ENCODE measurements at places on chromosomes 11 and 22.
A peak's percentile ranks its signal among the peaks of the same experiment; 100 is the strongest.

DNA sequence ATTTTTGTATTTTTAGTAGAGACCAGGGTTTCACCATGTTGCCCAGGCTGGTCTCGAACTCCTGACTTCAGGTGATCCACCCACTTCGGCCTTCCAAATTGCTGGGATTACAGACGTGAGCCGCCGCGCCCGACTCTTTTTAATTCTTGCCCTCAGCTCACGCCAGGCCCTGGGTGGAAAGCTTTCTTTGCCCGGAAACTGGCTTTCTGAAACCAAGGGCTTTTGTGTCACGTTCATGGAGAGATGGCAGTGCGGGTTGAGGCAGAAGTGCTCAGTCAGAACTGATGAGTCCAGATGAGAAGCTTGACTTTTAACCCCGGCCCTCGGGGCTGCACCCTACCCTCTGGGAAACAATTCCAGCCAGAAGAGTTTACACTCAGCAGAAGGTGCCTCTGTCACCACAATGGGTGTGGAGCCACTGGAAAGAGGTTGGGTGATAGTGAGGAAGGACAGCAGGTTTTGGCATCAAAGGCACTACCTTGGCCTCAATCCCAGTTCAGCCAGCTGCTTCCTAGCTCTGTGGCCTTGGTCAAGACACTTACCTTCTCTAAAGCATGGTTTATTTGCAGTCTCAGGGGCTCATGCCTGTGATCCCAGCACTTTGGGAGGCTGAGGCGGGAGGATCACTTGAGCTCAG lies 890 bp upstream of the ARFGAP3 start:
- DNase-seq, result no peak

- DNase-seq, result no peak
Observed at GRCh38 chr11:22234743-22235142, 41.9 kb downstream of the ANO5 start.

DNA sequence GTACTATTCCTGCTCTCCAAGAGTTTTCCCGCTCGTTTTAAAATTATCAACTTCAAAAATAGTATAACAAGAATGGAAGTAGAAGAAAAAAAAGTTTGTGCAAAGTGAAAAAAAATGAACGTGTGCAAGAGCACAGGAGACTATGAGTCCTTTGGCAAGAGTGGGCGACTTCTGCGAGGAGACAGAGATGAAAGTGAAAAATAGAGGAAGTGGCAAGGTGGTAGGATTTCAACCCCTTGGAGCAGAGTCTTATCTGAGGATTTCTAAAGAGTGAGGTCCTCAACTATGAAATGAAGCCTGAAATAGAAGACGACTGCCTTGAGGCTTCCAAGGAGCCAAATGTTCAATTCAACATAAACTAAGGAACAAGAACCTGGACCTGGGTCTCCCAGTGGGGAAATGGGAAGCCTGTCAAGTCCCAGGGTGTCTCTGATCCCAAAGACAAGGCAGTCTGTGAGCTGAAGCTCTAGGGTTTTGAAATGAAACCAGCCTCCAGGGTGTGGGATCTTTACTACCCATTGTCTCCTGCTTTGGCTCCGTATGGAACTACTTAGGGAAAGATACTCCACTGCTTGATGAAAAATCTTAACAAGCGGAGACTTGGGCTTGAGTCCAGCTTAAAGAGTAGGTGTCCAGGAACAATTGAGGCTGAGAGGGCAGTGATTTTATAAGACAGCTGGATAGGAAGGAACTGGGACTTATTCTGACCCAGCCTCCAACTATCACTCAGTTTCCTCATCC lies 4.8 kb downstream of the P4HA3 start:
- peak; percentile 83 for DNase-seq

- peak; percentile 52 for DNase-seq
Observed at GRCh38 chr11:13669544-13670488, 1.3 kb downstream of the FAR1 start.

DNA sequence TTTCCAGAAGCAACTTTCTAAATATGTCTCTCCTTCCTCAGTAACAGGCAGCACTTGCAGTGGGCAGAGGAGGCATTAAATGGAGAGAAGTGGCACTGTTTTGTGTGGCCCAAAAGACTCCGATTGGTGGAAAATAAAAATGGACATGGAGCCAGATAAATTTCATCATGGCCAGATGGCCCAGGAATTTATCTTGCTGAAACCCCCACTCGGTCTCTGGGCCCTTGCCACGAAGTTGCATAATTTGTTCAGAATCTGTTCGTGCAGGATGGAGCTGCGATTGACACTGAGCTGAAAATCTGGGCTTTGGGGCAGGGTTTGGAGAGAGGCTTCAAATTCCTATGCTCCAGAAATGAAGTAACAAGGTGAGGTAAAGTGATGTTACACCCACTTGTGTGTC lies 65.5 kb downstream of the C11orf91 start:
- no peak for DNase-seq

GRCh38 chr22:33090836-33091235 lies 32.7 kb upstream of the SYN3 start:
- no peak for DNase-seq

GRCh38 chr11:13440100-13440855 lies 22.7 kb downstream of the BTBD10 start:
- DNase-seq, result peak; percentile 76

DNA sequence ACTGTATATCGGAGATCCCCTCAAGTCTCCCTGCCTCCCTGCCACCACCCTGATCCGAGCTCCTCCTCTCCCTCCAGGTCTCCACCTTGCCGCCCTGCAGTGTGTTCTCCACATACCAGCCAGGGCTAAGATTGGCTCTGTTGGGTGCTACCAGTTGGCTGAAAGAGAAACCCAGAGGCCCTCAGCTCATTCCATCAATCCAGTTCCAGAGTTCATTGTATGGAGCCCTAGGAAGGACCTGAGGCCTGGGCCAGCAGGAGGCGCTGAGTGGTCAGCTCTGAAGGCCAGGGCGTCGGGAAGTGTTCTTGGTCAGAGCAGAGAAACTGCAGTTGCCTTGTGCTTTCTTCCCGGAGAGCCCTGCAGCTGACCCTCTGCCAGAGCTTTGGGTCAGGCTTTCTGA lies 2.2 kb upstream of the TOP3B start:
- DNase-seq, result peak; percentile 86

- no peak for DNase-seq
Observed at GRCh38 chr11:73269459-73270015, 2.6 kb upstream of the P2RY6 start.

GRCh38 chr22:46352276-46352675 lies 16.8 kb downstream of the TRMU start:
- no peak for DNase-seq

- peak; percentile 4 for DNase-seq
Observed at GRCh38 chr11:35390737-35391682, 28.3 kb downstream of the SLC1A2 start.

GRCh38 chr11:64318766-64319761 lies 1.1 kb downstream of the PRDX5 start:
- DNase-seq, result peak; percentile 49

- DNase-seq, result no peak
Observed at GRCh38 chr11:25068451-25068850, 571.6 kb downstream of the LUZP2 start.

DNA sequence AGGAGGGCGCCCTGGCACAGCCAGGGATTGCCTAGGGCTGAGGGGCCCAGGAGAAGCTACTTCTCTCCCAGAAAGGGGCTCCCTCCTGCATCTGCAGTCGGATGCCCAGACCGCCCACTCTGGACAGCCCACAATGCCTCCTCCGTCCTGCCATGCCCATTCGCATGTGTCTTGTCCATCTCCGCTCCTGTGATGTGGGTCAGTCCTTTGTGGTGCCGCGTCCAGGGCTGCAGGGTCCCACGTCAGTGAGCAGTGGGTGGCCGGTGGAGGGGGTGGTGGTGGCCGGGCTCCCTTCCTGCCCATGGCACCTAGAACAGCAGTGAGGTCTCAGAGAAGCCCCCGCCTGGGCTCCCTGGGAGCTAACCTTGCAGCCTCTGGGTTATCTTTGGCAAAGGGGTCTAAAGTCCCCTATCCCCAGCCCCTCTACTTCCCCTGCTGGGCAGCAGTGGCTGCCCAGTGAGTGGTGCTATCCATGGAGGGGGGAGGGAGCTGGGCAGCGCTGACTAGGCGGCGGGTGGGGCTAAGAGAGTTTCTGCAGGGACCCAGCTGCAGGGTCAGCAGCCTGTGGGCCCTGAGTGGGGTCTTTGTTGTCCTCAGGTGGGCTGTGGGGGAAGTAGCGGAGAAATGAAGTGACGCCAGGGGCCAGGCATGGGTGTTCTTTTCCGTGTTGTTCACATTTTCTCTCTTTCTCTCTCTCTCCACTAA lies 41.1 kb downstream of the KCNC1 start:
- no peak for DNase-seq

GRCh38 chr22:20089977-20090729 lies 10.1 kb downstream of the DGCR8 start:
- no peak for DNase-seq

GRCh38 chr22:31818481-31819392 lies 64.9 kb downstream of the DEPDC5 start:
- no peak for DNase-seq

DNA sequence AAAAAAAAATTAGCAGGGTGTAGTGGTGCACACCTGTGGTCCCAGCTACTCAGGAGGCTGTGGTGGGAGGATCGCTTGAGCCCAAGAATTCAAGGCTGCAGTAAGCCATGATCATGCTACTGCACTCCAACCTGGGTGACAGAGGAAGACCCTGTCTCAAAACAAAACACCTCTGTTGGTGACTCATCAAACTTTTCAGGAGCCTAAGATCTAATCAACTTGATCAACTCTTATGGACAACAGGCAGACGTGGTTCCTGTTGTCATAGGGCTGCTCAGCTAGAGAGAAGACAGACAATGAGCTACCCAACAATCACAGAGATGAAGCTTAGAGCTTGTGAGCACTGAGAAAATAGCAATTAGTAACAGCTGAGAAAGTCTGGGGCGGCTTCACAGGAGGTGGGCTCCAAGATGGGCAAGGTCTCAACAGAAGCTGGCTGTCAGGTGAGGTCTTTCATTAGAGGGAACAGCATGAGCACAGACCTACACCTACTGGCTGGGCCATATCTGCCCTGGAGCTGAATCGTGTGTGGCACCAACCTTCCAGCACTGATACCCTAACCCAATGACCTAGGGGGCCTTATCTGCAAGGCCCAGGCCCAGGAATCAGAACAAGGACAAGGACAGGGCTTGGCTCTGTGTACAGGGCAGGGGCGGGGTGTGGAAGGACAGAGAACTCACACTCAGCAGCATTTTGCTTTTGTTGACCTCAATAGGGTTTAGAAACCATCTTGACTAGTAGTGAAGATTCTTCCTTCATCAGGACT lies 7.2 kb upstream of the UCP3 start:
- DNase-seq, result peak; percentile 96

DNA sequence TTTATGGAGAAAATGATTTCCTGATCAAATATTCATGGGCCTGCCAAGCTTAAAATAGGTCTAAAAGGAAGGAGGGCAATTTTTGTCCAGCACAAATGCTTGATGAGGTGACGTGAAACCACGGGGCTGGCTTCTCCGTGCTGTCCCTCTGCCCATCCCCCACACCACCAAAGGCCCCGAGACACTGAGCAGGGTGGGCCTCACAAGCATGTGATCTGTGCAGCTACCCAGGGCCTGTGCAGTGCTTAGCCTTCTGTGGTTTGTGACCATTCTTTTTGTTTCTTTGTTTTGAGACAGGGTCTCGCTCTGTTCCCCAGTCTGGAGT lies 94.8 kb upstream of the RTL6 start:
- no peak for DNase-seq

GRCh38 chr22:20399866-20400605 lies 6.1 kb downstream of the ZNF74 start:
- DNase-seq, result no peak

- no peak for DNase-seq
Observed at GRCh38 chr11:44992181-44992582, 41.5 kb upstream of the TP53I11 start.

GRCh38 chr11:20671856-20672546 lies 2.6 kb downstream of the NELL1 start:
- peak; percentile 29 for DNase-seq

DNA sequence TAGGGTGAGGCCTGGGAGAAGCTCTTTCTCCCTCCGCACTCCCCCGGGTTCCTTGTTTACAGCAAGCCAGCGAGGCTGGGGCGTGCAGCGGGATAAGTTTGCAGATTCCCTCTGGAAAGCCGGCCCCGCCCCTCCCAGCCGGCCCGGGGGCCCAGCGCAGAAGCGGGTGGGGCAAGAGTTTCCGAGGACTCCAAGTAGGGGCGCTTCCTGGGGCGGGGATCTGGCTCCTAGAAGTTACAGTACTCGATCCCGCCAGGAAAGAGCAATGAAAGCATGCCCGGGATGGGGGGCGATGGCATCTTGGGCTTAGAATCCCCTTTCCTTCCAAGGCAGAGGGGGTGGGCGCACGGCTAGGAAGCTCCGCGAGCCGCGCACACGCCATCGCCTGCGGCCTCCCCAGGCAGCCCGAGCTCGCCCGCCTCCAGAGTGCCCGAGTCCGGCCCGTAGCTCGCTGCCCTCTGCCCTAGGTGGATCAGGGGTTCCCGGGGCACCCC lies 385 bp downstream of the TST start:
- peak; percentile 39 for DNase-seq

- DNase-seq, result no peak
Observed at GRCh38 chr11:113119074-113119473, 157.9 kb downstream of the NCAM1 start.

DNA sequence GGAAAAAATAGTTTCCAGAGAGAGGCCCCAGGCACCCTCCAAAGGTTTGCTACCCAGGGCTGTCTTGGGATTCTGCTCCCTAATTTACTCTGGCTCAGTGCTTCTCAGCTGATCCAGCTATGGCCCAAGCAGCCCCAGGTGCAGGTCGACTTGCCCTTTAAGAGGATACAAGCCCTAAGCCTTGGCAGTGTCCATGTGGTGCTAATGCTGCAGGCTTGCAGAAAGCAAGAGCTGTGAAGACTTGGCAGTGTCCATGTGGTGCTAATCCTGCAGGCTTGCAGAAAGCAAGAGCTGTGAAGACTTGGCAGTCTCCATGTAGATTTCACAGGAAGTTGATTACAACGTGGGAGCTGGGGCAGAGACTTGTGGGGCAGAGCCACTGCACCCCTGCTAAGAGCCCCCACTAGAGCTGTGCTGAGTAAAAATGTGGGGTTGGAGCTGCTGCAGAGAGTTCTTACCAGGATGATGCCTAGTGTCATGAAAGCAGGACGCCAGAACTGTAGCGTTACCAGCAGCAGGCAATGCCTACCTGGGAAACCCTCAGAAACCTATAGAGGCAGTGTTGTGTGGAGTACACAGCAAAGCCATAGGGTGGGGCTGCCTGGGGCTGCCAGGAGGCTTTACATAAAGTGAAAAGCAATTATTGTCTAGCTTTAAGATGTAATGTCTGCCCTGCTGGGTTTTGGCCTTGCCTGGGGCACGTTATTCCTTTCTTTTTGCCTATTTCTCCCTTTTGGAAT lies 16.1 kb upstream of the OR52K1 start:
- DNase-seq, result no peak

Data from OCI-M1 (cell line).